ENCODE measurements at places on chromosomes 3 and 15.

DNA sequence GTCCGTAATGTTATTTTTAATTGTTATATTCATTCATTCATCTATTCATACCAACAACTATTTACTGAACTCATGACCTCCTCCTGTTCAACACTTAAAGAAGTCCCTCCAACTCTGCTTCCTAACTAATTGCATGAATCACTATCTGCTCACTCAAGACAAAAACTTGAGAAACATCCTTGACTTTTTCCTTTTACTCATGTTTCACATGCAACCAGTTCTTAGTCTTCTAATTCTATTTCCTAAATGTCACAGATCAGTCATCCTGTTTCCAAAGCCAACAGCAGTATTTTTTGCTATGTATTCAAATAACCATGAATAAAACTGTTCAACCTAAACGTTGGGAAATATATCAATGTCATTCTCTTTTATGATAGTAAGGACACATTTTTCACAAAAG lies 124.6 kb upstream of the GBE1 start:
- DNase-seq: no peak

DNA sequence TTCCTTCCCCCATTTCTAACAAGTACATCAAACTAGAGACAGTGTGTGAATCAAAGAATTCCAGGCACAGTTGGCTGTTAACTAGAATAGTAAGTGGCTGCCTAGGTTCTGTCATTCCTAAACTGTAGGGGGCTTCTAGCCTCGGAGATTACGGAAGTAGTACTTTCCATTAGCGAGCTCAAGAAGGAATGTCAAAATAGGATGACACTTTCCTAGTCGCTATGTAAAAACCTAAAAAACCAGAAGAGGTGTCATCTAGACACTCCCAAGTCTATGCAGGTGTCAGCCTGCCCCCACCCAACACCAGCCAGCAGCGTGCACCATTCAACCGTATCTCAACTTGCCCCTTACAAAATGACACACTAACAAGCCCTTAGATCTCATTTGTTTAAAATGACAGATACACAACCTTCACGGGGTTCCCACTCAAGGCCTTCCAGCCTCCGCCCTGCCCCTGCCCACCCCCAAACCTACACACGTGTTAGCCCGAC lies 874 bp downstream of the INO80 start:
- no peak for DNase-seq

- no peak for DNase-seq
These were observed 204.3 kb downstream of the TBL1XR1 start for GRCh38 chr3:176992978-176993377.

- no peak for DNase-seq
These were observed 32.5 kb downstream of the CEP152 start for GRCh38 chr15:48778331-48778730.

DNA sequence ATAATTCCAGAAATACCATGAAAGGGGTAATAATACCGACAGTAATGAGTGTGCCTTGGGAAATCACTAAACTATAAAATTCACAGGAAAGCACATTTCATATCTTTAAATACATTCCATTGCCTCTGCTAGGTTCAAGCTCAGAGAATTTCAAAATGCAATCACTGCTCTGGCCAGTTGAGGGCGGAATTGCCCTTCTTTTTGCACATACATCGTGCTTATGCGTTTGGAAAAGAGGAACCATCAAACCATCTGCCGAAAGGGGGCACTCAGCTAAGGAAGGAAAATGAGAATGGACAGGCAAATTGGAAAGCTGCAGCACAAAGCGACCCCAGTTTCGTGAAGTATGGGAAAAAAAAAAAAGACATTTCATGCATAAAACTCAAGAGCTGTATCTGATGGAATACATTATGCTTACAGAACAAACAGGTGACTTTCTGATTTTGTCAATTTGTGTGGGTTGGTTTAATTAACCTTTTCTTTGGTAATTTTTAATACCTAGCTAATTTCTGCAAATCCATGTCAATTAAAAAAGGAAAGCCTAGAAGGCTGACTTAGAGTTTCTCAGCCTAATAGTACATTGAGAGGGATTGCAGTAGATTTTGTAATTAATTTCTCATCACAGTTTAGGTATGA lies 61.4 kb downstream of the TUSC7 start:
- DNase-seq: peak; percentile 79

GRCh38 chr3:134337511-134338200 lies 36.6 kb downstream of the AMOTL2 start:
- no peak for DNase-seq

- DNase-seq: no peak
These were observed 1.3 kb upstream of the PRKAR2A start for GRCh38 chr3:48848816-48849515.

All from RPMI8226 (cell line).